Stimulated activated CD4-positive, alpha-beta T cell treated with anti-CD3 and anti-CD28 coated beads, TNF-alpha, amount 100 ng/mL, for 1 hour (primary cell): ENCODE measurements at places on chromosomes 12 and 14.

- DNase-seq = no peak
These were observed 12.9 kb downstream of the BCL2L14 start for GRCh38 chr12:12083688-12084087.

- DNase-seq = no peak
These were observed 137.3 kb downstream of the FOXN3 start for GRCh38 chr14:89279649-89280232.

- DNase-seq = no peak
These were observed 197.9 kb upstream of the ALG10B start for GRCh38 chr12:38118632-38119031.

GRCh38 chr14:41986700-41987099 lies 380.0 kb downstream of the LRFN5 start:
- no peak for DNase-seq

DNA sequence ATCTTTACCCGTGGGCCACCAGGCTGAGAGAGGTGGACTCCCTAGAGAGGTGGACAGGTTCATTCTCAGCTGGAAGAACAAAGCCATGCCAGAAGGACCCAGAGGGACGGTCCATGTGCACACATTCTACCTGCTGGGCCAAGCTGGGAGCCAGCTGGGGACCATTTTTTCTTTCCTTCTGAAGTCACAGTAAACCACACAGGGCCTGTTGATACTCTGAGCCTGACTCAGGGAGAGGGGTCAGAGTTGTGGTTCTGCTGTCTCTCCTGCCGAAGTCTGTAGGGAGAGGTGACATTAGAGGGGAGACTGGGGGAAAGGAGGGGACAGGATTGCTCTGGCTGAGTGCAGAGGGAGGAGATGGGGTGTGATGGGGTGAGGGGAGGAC lies 148.6 kb downstream of the TSPAN9 start:
- no peak for DNase-seq

DNA sequence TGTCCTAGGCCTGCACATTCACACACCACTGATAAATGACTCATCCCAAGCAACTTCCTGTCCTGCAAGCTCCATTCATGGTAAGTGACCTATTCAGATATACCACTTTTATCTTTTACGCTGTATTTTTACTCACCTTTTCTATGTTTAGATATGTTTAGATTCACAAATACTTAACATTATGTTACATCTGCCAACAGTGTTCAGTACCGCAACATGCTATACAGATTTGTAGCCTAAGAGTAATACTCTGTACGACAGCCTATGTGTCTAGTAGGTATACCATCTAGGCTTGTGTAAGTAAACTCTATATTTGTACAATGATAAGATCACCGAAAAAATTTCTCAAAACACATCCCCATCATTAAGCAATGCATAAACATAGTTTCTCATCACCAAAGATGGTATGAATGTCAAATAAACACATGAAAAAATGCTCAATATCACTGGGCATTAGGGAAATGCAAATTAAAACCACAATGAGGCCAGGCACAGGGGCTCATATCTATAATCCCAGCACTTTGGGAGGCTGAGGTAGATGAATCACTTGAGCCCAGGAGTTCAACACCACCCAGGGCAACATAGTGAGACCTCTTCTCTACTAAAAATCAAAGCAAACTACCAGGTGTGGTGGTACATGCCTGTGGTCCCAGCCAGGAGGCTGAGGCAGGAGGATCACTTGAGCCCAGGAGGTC lies 20.7 kb downstream of the ATXN2 start:
- no peak for DNase-seq

- DNase-seq = no peak
These were observed 173.5 kb downstream of the CHST11 start for GRCh38 chr12:104630230-104630670.

GRCh38 chr12:65859519-65859918 lies 35.2 kb downstream of the HMGA2 start:
- DNase-seq = no peak

- no peak for DNase-seq
These were observed 5.1 kb upstream of the SLC38A2 start for GRCh38 chr12:46377678-46378077.
